ENCODE measurements at places on chromosomes 7 and 10.

DNA sequence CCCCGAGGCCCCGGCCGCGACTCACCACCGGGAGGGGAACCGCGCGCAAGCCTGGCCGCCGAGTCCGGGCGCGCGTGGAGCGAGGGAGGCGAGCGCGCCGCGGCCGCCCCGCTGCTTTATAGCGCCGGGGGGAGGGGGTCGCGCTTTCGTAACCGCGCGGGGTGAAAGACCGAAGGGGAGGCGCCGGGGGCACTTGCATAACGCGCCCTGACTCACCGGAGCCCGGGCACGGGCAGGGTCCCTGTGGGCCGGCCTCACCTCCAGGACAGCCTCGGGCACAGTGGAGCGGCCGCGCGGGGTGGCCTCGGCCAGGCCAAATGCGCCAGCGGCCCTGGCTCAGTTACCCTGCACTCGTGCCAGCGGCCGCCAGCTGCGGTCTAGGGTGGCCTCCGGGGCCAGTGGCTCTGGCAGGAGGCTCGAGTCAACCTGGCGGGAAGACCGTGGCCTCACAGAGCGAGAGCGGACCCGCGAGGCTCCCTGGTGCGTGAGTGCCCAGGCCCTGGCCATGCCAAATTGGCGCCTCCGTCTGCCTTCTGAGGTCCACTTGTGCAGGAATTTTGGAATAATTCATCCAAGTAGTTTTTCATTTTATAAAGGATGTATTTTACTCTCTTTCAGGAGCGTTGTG is at the start of gene RBP4:
TSS of gene RBP4 (minus strand) at position 90 of the 628 bp plus-strand sequence. CDS start 207 bp downstream, outside the sequence.
- DNase-seq = no peak

DNA sequence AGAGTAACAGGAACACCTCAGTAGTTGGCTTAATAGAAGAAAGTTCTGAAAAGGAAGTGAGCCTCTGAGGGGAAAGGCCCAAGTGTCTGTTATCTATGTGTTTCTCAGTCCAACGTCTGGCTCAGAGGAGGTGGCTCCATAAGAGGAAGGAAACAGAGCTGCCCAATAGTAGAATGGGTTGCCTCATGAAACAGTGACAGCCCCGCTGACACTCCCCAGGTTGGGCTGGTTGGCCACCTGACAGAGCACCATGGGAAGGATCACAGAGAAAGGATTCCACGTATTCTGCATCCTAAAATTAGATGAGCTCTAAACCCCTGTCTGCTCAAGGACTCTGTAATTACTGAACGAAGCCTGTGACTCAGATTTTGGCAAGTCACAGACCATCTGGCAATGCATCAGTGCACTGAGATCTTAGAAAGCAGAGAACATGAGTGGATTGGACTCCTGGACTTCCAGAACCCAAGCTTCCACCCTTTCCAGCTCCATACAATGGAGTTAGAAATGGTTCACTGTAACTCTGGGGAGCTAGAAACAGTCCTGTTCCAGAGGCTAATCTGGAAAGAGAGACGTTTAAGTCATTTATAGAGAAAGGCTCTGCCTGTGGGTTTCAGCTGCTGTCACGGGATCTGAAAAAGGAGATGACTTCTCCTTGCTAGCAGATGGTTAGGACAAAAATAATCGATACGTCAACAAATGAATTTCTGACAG is 2.9 kb downstream of the PKD2L1 start:
- peak; percentile 73 for DNase-seq

- DNase-seq = peak; percentile 81
Observed at GRCh38 chr7:8176370-8177081, 85.4 kb downstream of the ICA1 start.

- no peak for DNase-seq
Observed at GRCh38 chr10:126104767-126105166, 208.4 kb downstream of the FANK1 start.

GRCh38 chr7:151852486-151853396 is 24.2 kb downstream of the PRKAG2 start:
- DNase-seq = no peak

DNA sequence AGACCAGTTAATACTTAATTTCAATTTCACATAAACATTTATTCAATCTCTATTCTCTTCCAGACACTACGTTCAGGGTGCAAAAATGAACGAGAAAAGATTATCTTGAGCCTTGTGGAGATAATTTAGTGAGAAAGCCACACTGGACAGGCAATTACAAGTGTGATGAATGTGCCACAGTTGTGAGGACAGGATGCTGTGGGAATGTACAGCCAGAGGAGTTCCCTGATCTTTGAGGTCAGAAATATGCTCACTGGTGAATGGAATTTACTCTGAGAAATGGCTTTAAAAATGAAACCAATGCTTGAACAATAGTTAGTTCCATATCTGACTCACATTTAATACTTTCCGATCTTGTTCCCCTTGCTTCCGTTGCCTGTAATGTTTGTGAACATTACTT is 864.8 kb downstream of the GATA3 start:
- no peak for DNase-seq

- DNase-seq = no peak
Observed at GRCh38 chr10:131137223-131137622, 174.3 kb downstream of the TCERG1L start.

- no peak for DNase-seq
Observed at GRCh38 chr10:124367414-124367813, 51.3 kb downstream of the OAT start.

DNA sequence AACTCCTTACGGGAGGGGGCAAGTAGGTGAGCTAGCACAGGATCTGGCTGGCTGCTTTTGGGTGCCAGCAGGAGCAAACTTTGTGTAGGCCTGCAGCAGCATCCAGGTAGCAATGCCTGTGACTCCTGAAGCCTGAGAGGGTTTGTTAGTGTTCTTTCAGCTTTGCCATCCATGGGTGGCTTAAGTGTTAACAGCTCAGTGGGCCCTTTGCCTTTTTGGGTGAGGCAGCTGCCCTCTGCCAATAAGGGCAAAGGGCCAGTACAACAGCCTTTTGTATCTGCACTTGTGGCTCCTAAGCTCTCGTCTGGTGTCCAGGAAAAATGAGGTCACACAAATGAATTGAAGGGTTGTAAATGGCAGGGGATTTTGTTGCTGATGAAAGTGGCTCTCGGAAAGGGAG is 359.0 kb upstream of the CHRM2 start:
- no peak for DNase-seq

DNA sequence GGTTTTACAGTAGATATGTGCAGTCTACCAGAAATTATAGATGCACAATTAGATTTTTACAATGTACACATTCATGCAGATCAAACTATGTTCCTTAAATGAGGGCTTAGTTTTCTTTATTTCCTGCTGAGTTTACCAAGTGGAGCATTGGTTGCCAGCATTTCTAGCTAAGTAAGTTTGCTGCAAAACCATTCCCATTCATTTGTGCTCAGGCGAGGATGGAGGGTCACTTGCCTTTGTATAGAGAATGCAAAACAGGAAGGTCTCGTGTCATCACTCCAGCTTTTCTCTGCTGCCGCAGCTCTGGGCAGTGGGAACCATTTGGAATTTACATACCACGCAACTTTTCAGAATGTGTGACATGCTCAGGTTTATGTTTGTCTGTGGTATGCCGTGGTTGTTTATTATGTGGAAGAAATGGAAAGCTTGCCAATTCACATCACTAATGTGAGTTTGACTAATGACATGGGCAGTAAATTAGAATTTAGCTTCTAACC is 198.6 kb downstream of the TRIL start:
- no peak for DNase-seq

DNA sequence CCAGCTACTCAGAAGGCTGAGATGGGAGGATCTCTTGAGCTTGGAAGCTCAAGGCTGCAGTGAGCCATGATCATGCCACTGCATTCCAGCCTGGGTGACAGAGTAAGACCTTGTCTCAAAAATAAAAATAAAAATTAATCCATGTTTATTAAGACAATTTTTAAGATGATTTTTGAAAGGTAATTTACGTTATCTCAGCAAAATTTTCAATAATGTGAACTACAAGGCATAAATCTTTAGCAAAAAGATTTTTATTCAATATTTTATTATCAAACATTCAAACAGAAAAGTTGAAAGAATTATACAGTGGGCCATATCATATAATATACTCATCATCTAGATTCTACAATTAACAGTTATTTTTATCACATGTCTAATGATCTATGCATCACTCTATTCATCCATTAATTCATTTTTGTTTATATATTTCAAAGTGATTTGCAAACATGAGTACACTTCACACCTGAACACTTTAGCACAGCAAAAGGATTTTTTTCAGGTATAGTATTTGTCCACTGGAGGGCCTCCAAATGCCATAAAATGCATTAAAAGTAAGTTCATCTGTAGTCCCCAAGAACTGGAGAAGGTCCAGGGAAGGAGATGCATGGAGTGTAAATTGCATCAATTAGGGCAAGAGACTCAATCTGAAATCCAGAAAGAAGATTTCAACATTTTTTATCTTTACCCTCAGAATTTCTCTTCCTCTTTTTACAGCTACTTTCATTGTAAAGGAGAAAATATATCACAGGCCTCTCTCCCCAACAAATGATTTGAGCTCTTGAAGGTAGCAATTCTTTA is 38.6 kb upstream of the RSBN1L start:
- no peak for DNase-seq

DNA sequence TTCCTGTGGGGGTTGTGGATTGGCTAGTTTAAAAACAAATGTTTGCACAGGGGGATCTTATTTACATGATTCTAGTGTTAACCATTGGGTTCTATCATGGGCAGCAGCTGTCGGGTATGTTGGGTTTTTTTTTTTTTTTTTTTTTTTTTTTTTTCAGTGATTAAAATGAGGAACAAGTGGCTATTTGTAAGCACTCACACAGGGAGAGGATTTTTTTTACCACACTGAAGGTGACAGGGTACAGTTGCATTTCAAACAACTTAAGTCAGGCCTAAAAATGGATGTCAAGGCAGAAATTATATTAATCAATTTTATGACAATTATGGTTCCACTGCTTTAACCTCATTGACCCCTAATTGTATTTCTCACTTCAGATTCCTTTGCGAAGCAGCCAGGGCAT is 92.8 kb downstream of the CD36 start:
- DNase-seq = no peak

GRCh38 chr10:73865107-73865458 is 9.3 kb downstream of the CAMK2G start:
- peak; percentile 36 for DNase-seq

GRCh38 chr10:28880683-28880950 is 203.3 kb downstream of the BAMBI start:
- no peak for DNase-seq

DNA sequence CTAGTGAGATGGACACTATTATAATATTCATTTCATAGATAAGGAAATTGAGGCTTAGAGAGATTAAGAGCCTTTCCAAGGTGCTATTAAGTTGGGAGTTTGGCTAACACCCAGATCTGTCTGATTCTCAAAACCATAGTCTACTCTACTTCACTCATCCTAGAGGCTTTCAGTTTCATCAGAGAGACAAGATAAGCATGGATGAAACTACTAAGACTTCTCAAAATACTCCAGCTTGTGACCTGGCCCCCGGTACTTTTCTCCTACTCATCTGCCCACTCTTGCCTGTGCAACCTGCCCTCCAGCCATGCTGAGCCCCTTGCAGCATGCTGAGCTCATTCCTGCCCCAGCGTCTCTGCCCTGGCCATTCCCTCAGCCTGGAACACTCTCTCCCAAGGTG is 12.2 kb upstream of the SLC35B4 start:
- DNase-seq = no peak

GRCh38 chr10:31018962-31019361 is 12.7 kb downstream of the ZNF438 start:
- no peak for DNase-seq

GRCh38 chr7:68725843-68726785 is 872.2 kb upstream of the AUTS2 start:
- no peak for DNase-seq

- no peak for DNase-seq
Observed at GRCh38 chr7:5766321-5766761, 15.1 kb downstream of the RNF216 start.

DNA sequence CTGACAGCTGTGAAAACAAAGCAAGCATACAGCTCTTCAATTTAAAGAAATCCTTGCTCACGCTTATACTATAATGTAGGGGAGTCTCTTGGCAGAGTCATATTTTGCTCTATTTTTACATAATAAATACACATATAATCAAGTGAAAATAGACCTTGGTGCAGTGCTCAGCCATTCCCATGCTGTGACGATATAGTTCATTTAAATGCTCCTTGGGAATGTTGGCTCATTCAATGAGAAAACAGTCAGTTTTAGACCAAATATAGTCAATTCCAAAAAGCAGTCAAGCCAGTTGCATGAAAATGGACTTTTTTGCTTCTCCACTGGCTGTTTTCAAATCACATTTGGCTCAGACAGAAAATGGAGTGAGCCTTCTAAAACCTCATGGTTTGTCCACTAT is 587.4 kb downstream of the SUGCT start:
- no peak for DNase-seq

DNA sequence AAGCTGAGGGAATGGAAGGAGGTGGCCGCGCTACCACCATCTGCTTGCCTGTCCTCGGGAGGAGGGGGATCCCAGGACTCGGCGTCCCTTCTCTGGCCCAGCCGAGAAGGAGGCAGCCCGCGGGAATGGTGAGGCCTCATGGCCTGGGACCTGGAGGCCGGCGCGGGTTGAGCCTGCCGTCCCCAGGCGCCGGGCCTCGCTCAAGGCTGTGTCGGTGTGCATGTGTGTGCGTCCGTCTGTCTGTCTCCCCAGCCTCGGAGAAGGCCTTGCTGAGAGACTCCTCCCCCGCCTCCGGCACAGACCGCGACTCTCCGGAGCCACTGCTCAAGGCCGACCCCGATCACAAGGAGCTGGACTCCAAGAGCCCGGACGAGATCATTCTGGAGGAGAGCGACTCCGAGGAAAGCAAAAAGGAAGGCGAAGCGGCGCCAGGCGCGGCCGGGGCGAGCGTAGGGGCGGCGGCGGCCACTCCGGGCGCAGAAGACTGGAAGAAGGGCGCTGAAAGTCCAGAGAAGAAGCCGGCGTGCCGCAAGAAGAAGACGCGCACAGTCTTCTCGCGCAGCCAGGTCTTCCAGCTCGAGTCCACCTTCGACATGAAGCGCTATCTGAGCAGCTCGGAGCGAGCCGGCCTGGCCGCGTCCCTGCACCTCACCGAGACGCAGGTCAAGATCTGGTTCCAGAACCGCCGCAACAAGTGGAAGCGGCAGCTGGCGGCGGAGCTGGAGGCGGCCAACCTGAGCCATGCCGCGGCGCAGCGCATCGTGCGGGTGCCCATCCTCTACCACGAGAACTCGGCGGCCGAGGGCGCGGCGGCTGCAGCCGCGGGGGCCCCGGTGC is 1.3 kb downstream of the HMX3 start:
- DNase-seq = peak; percentile 56

DNA sequence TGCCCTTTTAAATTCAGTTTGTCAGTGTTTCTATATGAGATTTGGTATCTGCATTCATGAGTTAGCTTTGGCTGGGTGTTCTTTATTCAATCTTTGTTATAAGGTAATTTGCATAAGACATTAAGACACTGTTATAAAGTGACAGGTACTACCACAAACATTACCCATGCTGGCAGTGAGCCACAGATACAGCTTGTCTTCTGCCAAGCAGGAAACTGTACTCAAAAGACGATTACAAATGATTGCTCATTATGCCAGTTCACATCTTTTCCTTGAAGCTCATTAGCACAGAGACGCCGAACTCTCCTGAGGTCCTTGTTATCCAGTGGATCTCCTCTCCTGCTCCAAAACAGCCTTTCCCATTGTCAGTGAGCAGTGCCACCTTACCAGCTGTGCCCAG is 30.4 kb downstream of the AMPH start:
- no peak for DNase-seq

GRCh38 chr10:132494866-132495630 is 42.5 kb upstream of the INPP5A start:
- DNase-seq = no peak

Measured in activated CD8-positive, alpha-beta T cell treated with anti-CD3 and anti-CD28 coated beads for 36 hours (primary cell).